ENCODE measurements at places on chromosomes 5 and 9.
A peak's percentile ranks its signal among the peaks of the same experiment; 100 is the strongest.

DNA sequence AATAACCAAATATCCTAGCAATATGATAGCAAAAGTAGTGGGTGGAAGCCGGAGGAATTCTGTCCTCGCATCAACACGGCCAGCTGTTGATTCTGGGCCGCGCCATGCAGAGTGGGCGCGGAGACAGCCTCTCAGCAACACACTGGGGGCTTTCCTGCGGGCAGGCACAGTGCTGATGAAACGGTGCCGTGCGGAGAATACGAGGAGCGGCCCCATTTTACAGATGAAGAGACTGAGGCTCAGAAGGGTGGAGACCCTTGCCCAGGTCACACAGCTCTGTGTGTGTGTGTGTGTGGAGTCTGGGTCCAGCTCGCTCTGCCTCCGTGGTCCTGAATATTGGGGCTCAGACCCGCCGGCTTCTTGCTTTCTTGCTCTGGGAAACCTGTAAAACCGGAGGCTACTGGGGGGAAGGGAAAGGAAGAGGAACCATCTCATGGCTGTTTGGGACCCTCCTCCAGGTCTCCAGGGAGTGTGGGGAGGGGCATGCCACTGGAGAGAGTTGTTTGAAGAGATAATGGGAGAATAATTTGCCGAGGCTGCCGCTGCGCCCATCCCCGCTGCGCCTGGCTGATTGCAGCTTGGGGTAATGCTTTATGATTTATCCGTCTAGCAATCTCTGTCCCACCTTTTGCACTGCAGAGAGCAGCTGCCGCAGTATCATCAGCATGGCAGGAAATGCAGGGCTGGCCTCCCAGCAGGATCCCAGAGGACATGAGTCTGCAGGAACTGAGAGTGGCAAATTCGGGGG lies 36.6 kb downstream of the NCS1 start:
- 0 out of 2 replicates have a peak, but pooled peaks cover 3% of the 10 kb centered on the region for H3K36me3 ChIP-seq
- no peak overlapping the region for H3K4me3 ChIP-seq
- H3K27me3 ChIP-seq, result no peaks in the 10 kb centered on the region
- no peak for DNase-seq
- no peaks in the 10 kb centered on the region for H3K4me1 ChIP-seq

DNA sequence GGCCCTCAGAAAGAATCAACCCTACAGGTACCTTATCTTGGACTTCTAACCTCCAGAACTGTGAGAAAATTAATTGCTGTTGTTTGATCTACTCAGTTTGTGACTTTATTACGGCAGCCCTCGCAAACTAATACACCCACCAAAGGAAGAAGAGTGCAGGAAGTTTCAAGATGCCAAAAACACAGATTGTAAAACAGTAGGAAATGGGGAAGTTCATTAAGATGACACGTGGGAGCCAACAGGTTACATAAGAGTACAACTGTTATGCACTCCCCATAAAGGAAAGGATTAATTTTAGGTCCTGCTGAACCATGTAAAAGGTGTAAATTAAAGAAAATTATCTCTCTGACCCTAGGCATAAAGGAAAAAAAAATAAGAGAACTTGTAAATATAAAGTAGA lies 294.3 kb downstream of the EPB41L4A start:
- H3K27me3 ChIP-seq, result no peaks in the 10 kb centered on the region
- no peaks in the 10 kb centered on the region for H3K36me3 ChIP-seq
- H3K4me3 ChIP-seq, result no peak overlapping the region
- no peaks in the 10 kb centered on the region for H3K4me1 ChIP-seq

DNA sequence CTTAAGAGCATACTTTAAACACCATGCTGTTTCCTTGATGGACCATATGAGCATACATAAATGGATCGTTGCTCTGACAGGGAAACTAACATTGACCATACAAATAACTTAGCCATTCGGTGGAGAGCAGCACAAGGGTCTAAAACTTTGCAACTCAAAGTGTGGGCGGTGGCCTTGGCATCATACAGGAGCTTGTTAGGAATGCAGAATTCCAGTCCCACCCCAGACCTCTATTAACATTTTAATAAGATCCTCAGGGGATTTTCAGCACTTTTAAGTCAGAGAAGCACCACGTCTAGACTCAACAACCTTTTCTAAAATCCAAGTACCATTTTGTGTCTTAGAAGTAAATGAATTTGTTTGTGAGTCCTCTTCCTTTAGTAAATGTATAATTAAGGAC lies 260.9 kb downstream of the EBF1 start:
- H3K4me1 ChIP-seq, result no peaks in the 10 kb centered on the region
- no peak overlapping the region for H3K27ac ChIP-seq
- no peak for DNase-seq

DNA sequence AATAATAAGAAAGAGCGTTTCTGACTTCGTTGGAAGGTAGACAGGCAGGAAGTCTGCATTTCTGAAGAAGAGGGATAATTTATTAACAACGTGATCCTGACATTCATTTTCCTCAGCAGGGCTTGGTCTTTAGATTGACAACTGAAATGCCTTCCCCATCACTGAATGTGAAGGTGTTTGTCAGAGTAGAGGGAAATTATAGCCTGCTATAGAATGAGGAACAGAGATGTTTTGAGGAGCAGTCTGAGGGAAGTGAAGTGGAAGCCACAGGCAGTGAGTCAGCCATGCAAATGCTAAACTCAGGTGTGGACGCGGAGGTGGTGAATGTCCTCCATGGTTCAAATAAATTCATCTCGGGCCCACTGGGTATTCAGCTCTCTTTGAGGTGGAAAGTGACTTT lies 30.5 kb downstream of the C7 start:
- H3K27me3 ChIP-seq, result no peaks in the 10 kb centered on the region
- no peaks in the 10 kb centered on the region for H3K4me1 ChIP-seq
- H3K36me3 ChIP-seq, result no peaks in the 10 kb centered on the region
- no peak overlapping the region for H3K4me3 ChIP-seq

- H3K27me3 ChIP-seq, result no peaks in the 10 kb centered on the region
- H3K27ac ChIP-seq, result no peak overlapping the region
- H3K36me3 ChIP-seq, result peaks cover 40% of the 10 kb centered on the region
- no peak overlapping the region for H3K4me3 ChIP-seq
Observed at GRCh38 chr9:122262073-122262472, 2.6 kb downstream of the RBM18 start.

GRCh38 chr5:74409712-74410111 lies 230.8 kb downstream of the ENC1 start:
- no peaks in the 10 kb centered on the region for H3K27me3 ChIP-seq
- no peak overlapping the region for H3K27ac ChIP-seq
- H3K4me1 ChIP-seq, result peaks cover 7% of the 10 kb centered on the region
- no peak overlapping the region for H3K4me3 ChIP-seq

DNA sequence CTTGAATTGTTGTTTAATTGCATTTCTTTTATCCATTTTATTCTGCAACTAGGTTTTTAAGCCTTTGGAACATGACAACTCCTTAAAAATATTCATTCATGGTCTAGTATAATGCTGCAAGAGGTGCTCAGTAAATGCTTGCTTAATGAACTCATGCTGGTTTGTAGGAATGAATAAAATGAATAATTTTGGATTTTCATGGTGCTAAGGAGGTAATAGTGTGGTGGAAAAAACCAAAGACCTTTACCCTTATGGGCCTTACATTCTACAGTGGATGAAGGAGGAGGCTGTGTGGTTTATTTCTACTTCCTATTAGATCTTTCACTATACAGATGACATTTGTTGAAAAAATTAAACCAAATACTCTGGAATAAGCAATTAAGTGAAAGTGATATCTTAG lies 43.4 kb downstream of the LRRTM2 start:
- DNase-seq, result no peak
- peaks cover 64% of the 10 kb centered on the region for H3K36me3 ChIP-seq
- H3K27me3 ChIP-seq, result no peaks in the 10 kb centered on the region

DNA sequence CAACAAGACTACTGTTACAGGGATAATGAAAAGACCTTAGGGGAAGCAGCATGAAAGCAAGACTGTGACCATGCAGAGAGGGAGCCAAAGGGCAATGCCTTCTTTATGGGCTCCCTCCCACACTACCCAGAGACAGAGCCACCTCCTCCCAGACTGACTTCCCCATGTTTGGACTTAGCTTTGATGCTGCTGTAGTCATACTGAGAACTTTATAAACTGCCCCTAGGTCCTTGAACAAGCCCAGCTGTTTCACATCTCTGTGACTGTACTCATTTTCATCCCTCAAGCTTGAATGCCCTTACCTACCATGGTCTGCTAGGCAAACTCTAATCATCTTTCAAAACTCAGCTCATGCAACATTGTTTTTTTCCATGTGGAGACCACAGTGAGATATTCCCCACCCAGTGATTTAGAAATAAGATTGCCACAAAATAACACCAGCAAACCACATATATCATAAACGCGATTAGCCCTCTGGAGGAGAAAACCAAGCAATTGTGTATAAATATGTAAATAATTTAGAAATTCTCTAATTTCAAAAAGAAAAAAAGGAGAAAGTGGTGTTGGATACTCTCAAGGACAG lies 23.4 kb upstream of the FAM169A start:
- no peaks in the 10 kb centered on the region for H3K36me3 ChIP-seq
- no peaks in the 10 kb centered on the region for H3K27me3 ChIP-seq
- no peak overlapping the region for H3K4me3 ChIP-seq
- DNase-seq, result no peak
- H3K27ac ChIP-seq, result no peak overlapping the region
- H3K4me1 ChIP-seq, result no peaks in the 10 kb centered on the region

DNA sequence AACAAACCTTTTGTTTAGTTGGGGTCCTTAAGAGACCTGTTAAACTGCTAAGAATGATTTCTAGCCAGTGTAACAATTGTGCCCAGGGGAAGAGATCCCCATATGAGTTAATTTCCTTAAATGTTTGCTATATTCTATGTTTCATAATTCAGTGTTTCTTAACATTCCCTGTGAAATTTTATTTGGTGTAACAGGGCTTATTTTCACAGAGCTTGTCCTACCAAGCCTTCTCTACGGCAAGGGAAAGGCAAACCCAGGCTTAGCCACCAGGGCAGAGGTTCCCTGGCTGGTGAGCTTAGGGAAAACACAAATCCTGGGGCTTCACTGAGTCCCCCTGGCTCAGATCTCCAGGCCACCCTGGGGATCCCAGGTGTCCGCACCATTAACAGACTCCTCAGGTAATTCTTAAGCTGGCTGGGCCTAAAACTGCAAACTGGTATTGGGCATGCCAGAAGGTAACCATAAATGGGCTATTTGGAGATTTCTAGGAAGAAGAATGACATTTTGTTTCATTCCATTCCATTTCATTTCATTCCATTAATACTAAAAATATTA lies 17.0 kb upstream of the LCP2 start:
- H3K4me3 ChIP-seq, result no peak overlapping the region
- no peaks in the 10 kb centered on the region for H3K4me1 ChIP-seq
- no peaks in the 10 kb centered on the region for H3K36me3 ChIP-seq
- DNase-seq, result no peak
- no peak overlapping the region for H3K27ac ChIP-seq

DNA sequence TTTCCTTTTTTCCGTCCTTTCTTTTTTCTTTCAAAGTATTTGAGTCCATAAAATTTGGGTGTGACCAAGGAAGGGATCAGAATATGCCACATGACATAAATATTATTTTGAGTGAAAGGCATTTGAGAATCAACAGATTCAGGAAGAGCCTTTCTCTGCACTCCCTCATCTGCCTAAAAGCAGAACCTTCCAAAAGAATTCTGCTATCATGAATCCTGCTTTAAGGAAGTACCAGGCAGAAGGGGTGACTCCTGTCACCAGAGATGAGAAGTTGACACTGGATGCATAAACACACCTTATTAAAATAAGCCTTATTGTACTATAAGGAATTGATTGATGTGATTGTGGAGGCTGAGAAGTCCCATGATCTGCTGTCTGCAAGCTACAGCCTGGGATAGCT lies 196.7 kb downstream of the SREK1 start:
- no peaks in the 10 kb centered on the region for H3K36me3 ChIP-seq
- H3K27me3 ChIP-seq, result 0 out of 2 replicates have a peak, but pooled peaks cover 8% of the 10 kb centered on the region
- no peak overlapping the region for H3K4me3 ChIP-seq
- DNase-seq, result no peak

GRCh38 chr5:111697215-111697614 lies 59.8 kb downstream of the NREP start:
- DNase-seq, result no peak
- no peak overlapping the region for H3K27ac ChIP-seq
- no peaks in the 10 kb centered on the region for H3K27me3 ChIP-seq
- peaks cover 9% of the 10 kb centered on the region for H3K4me1 ChIP-seq
- no peak overlapping the region for H3K4me3 ChIP-seq

DNA sequence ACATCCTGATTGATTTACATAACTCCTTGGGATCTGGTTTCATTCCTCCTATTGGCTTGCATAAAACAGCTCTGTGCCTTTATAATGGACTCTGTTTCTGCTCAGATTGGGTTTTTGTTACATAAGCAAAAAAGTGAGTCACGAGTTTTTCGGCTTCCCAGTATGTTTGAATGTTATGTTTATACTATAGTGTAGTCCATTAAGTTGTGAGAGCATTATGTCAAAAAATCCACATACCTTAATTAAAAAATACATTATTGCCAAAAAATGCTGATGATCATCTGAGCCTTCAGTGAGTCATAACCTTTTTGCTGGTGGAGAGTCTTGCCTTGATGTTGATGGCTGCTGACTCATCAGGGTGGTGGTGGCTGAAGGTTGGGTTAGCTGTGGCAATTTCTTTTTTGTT lies 144.6 kb downstream of the CCDC171 start:
- no peaks in the 10 kb centered on the region for H3K27me3 ChIP-seq
- peak; percentile 55 for DNase-seq
- H3K4me1 ChIP-seq, result peaks cover 13% of the 10 kb centered on the region
- H3K4me3 ChIP-seq, result no peak overlapping the region

- peak overlapping the region; percentile 70 for H3K27ac ChIP-seq
- no peaks in the 10 kb centered on the region for H3K27me3 ChIP-seq
- peak; percentile 56 for DNase-seq
- H3K36me3 ChIP-seq, result no peaks in the 10 kb centered on the region
Observed at GRCh38 chr5:91166059-91166807, 216.9 kb downstream of the ARRDC3 start.

GRCh38 chr9:36847781-36848673 lies 186.0 kb downstream of the PAX5 start:
- no peak overlapping the region for H3K27ac ChIP-seq
- no peak overlapping the region for H3K4me3 ChIP-seq
- H3K27me3 ChIP-seq, result peaks cover 11% of the 10 kb centered on the region
- no peaks in the 10 kb centered on the region for H3K4me1 ChIP-seq

GRCh38 chr5:8517456-8517855 lies 648.5 kb downstream of the MTRR start:
- no peaks in the 10 kb centered on the region for H3K27me3 ChIP-seq
- no peak overlapping the region for H3K27ac ChIP-seq
- H3K4me3 ChIP-seq, result no peak overlapping the region

GRCh38 chr9:135617991-135618411 lies 21.3 kb downstream of the GLT6D1 start:
- H3K4me1 ChIP-seq, result no peaks in the 10 kb centered on the region
- H3K27me3 ChIP-seq, result peaks cover 38% of the 10 kb centered on the region
- no peak overlapping the region for H3K4me3 ChIP-seq
- H3K27ac ChIP-seq, result no peak overlapping the region
- DNase-seq, result no peak
